ENCODE measurements at places on chromosomes 2 and 18.

- no peak for DNase-seq
Measured at GRCh38 chr2:63700271-63700670, 111.5 kb downstream of the MDH1 start.

DNA sequence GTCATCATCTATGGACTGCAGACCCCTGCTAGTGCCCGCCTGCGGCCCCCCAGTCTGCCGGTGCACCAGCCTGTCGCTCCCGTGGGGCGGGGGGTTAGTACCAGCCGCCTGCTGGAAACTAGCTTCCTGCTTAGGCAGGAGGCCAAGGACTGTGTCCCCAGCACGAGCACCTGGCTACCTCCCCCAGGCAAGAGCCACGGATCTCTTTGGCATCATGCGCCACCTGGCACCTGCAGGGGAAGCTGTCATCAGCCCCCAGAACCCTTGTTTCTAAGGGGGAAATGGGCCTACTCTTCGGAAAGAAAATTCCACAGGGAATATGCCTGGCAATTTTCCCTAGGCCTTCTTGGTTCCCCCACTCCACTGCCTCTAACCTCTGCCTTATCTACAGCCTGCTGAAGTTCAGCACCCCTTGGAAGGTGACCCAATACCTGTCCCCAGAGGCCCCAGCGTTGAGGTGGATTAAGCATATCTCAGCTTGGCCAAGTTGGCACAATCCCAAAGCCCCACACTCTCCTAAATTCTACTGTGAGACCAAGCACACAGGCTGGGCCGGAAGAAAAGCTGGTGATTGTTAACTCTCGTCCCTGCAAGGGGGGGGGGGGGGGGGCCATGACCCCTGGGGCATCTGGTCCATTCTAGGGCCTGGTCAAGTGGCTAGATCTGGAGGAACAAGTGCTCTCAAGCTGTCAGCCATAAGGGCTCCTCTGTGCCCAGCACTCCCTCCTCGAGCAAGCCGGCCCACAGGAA is 62.0 kb upstream of the POMC start:
- DNase-seq, result no peak

DNA sequence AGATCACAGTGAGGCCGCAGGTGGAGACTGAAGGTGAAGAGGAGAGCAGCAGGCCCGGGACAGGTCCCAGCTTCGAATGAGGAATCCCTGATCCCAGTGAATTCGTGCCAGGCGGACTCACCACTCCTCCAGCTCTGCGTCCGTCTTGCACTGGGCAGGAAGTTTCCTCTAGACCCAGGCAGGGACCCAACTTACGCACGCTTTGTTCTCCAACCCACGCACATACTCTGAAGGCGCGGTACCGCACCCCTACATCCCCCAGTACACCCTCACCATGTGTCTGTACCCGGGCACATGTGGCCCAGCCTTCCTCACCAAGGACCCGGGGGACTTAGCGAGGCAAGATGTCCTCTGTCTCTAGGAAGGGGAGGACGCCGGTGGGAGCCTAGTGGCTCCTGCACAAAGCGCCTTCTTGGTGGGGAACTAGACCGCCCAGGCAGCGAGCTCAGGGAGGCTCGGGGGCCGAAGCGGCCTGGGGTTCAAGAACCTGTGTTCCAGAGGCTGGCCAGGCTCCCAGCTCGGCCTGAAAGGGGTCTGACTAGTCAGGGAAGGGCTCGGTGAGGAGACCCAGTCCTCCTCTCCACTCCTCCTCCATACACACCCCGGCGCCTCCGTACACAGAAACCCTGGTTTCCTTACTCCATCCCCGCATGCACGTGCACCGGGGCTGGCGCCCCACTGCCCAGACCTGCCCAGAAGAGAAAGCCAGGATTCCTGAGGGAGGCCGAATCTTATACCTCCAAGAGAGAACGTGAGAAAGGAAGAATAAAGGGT is 38.3 kb upstream of the ATP6V1B1 start:
- no peak for DNase-seq

DNA sequence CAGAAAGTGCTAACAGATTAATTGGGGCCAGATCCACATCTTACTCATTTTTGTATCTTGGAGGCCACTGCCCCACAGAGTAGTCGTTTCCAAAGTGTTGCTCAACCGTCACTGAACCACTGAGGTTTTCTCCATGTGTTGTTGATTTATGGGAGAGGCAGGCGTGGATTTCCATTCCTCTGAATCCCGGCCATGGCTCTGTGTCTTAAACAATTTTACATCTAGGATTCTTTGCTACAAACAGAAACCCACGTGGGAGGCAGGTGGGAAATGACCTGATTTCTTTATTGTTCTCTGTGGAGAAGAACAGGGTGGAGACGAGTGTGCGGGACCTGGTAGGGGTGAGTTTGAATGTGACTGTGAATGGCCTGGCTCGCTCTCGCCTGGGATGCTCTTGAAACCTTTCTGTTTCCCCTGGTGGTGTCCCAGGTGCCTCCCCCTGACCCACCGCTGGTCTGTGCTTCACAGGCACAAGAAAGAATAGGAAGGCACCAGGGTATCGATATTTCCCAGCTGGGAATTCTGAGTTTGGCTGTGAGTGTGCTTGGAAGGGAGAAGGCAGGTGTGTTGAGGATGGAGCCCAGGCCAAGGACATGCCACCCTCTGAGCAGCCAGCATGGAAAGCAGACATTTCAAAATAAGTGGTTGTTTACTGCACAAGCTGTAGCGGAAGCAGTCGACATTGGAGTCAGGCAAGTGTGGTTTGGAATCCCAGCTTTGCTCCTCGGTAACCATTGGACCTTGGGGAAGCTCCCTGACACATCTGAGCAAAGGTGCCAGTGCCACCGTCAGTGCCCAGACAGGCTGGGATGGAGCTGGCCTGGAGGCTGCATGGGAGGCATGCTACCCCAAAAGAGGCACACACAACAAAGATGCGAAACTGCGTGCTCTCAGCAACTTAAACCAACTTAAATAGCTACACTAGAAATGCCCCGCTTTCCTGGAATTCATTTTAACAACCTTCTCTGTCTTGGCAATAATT is 50.0 kb downstream of the LPIN1 start:
- no peak for DNase-seq

- DNase-seq, result no peak
Measured at GRCh38 chr2:135676031-135676430, 65.6 kb upstream of the UBXN4 start.

GRCh38 chr2:240990726-240991377 is 7.6 kb upstream of the SNED1 start:
- no peak for DNase-seq

GRCh38 chr2:15820257-15820566 is 120.1 kb upstream of the MYCN start:
- no peak for DNase-seq

GRCh38 chr2:101814752-101815151 is 117.2 kb downstream of the MAP4K4 start:
- no peak for DNase-seq

- no peak for DNase-seq
Measured at GRCh38 chr18:76410660-76411417, 84.2 kb downstream of the ZNF516 start.

DNA sequence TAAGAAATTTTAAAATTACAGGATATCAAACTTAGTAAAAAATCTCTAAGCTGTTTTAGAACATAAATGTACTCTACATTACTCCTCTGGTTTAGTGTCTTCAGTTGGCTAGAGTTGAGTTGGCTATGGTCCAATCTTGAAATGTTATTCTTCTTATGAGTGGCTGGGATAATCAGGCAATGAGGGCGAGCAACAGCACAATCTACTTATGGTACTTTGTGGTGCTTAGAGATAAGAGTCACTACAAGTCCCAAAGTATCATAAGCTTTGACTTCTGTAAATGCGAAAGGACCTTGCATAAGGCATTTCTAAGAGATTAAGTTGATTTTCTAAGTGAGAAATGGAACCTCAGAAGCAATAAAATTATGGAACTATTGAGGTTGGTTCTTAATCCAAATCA is 361.7 kb downstream of the GPD2 start:
- DNase-seq, result no peak

GRCh38 chr18:29849144-29849543 is 1193.4 kb downstream of the DSC3 start:
- DNase-seq, result no peak

- DNase-seq, result no peak
Measured at GRCh38 chr18:79496237-79496977, 100.7 kb downstream of the NFATC1 start.

- no peak for DNase-seq
Measured at GRCh38 chr2:100283724-100284501, 38.4 kb downstream of the LONRF2 start.

DNA sequence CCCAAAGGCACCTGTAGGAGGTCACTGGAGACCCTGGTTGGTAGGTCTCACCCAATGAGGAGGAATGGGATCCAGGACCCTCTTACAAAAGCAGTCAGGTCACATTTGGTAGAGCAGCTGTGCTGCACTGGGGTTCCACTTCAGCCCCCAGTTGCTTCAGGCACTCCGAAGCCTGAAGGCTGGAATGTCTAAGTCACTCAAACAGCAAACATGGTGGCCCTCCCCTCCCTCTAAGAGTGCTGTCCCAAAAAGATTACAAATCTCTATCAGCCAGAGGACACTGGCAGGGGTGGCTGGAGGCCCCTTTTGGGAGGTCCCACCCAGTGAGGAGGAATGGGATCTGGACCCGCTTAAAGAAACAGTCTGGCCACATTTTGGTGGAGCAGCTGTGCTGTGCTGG is 17.7 kb downstream of the MSTN start:
- DNase-seq, result no peak

- DNase-seq, result no peak
Measured at GRCh38 chr2:180966378-180966777, 14.0 kb upstream of the UBE2E3 start.

- no peak for DNase-seq
Measured at GRCh38 chr2:196403471-196403870, 232.1 kb upstream of the STK17B start.

DNA sequence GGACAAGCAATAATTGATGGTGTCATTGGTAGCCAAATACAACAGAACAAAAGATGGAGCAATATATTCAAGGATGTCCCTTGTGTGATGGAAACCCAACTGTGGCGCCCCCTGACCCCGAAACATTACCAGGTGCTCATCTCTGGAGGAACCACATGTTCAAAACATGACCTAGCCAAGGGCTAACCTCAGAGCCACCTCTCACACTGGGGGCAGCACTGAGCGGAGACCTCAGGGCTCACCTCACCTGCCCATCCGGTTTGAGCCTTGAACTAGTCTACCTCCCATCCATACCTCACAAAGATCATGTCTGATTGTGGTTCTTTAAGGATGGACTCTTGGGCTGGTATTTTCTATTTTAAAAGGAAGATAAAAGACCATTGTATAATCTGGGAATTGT is 314.4 kb upstream of the CDH7 start:
- DNase-seq, result no peak

- DNase-seq, result no peak
Measured at GRCh38 chr18:12747530-12748315, 44.9 kb downstream of the PSMG2 start.

- no peak for DNase-seq
Measured at GRCh38 chr2:41736105-41736567, 311.7 kb upstream of the PKDCC start.

DNA sequence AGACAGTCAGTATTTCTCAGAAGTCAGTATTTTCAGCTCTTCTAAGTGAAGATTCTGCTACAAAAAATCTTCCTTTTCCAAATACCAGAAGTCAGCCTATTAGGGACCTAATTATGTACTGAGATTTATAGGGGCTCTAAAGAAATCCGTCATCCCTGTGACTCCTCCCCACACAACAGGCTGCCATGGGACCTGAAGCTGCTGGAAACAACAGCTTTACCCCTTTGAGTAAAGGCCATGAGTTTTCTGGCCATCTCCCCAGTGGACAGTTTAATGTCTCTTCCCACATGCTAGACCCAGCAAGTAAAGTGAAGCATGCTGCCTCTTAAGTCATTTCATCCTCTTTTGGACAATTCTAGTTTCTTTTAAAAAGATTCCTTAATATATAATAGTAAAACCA is 255.7 kb upstream of the ACVR2A start:
- DNase-seq, result no peak

DNA sequence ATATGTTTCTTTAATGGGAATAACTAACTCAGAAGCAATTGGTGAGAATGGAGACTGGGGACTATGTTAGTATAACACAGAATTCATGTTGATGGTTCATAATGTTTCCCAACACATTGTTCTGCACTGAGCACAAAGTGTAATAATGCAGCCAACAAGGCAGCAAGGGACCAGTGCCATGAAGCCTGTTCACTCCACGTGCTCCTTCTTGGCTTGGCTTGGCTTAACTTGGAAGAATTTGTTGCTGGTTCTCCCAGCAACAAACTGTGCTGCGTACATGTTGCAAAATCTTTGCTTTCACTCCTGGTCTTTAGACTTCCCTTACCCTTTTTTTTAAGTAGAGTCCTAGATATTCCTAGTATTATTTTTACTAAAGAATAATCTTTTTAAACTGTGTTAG is 129.7 kb downstream of the MAP3K20 start:
- DNase-seq, result no peak

- no peak for DNase-seq
Measured at GRCh38 chr2:152470861-152471854, 136.2 kb downstream of the FMNL2 start.

GRCh38 chr18:12840382-12840781 is 43.7 kb downstream of the PTPN2 start:
- no peak for DNase-seq

DNA sequence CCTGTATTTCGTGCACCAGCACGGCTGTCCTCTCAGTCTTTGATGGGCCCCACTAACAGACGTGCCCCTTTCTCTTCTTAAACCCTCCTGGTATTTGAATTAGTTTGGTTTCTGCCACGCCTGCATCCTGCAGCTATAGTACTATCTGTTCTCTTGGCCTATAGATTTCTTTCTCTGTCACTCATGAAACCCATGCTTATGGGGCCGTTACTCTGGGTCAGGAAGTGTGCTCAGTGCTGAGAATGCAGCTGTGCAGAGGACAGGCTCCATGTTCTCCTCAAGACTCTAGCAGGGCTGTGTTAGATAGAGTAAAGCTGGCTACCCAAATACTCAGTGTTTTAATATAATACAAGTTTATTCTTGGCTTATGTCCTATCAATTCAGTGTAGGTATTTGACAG is 180.0 kb downstream of the INSIG2 start:
- no peak for DNase-seq

DNA sequence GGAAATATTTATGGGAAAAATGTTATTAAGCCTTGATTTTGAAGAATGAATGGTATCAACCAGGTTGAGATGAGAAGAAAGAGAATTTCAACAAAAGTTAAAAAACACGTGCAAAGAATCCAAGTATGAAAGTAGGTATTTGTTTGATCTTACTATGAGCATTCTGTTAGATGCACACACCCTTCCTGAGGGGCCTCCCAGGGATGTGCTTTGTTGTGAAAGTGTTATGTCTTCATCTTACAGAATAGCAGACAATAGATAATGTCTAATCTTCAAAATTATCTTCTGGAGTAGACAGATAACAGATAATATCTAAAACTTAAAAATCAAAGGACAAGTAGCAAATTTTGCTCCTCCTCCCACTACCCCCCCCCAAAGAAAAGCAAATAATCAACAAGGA is 155.2 kb upstream of the COL3A1 start:
- no peak for DNase-seq

Data from CD4-positive, alpha-beta memory T cell (primary cell).